ENCODE measurements at places on chromosomes 5 and 9.

DNA sequence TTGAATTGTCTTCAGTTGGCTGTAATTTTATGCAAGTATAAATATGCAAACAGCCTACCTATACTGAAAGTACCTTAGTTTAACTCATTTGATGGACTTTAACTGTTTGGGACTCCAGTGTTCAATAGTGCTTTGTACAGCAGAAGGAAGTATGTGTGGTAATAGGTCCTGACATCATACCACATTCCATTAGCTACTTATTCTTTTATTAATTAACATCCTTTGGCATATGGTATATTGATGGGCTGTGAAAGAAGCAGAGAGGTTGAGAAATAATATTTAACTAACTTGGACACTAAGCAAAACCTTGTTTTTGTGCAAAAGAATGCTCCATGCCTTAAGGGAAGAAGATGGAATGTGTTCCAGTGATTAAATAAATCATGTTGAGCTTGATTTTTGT is 97.6 kb upstream of the SEMA6A start:
- DNase-seq, result no peak

DNA sequence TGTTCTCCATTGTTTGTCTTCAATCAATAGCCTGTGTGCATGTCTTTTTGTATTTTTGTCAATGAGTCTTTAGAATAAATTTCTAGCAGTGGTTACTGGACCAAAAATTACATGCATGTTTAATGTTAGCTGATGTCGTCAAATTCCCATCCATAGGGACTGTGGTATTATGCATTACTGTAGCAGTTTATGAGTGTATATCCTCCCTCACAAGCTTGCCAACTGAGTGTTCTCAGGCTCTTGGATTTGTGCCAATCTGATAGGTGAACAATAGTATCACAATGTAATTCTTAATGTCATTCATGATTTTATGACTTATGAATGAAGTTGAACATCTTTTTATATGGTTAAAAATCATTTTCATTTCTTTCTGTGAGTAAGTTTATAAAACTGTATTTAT is 13.0 kb downstream of the SNX24 start:
- no peak for DNase-seq

- no peak for DNase-seq
Observed at GRCh38 chr9:38692707-38693106, 27.2 kb downstream of the FAM240B start.

- DNase-seq, result no peak
Observed at GRCh38 chr9:15505921-15506320, 4.8 kb downstream of the PSIP1 start.

- DNase-seq, result peak; percentile 41
Observed at GRCh38 chr5:5141625-5142525, 1.7 kb downstream of the ADAMTS16 start.

DNA sequence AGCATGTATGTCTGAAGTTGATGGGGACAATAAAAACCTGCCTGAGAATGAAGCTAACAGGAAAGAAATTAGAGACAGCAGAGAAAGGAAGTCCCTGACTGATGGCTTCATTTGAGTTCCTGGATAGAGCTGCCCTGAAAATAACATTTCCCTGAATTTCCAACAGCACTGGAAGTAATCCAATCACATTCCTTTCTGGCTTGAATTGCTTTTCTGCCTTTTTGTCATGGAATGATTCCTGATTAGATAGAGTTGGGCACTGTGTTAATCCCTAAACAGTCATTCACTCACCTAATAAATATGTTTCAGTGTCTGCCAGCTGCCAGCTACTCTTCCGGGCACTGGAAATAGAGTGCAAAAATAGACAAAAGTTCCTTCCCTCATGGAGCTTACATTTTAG is 30.0 kb upstream of the SH3RF2 start:
- no peak for DNase-seq

DNA sequence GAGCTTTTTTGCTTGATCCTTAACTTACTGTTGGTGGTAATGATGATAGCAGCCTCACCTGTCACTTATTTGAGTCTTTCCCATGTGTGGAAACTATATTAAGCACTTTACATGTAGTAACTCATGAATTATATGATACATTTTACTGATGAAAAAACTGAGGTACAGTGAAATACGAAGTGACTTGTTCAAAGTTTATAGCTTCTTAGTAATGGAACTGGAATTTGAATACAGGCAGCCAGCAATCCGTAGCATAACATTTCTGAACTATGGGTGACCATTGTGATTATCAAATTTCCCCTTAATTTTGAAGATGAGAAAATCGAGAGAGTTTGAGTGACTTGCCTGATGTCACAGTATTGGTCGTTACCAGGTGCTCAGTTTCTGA is 17.3 kb downstream of the SCAMP1 start:
- no peak for DNase-seq
